Bone marrow (tissue), 2 donors: ENCODE measurements at places on chromosomes 12 and 14.

DNA sequence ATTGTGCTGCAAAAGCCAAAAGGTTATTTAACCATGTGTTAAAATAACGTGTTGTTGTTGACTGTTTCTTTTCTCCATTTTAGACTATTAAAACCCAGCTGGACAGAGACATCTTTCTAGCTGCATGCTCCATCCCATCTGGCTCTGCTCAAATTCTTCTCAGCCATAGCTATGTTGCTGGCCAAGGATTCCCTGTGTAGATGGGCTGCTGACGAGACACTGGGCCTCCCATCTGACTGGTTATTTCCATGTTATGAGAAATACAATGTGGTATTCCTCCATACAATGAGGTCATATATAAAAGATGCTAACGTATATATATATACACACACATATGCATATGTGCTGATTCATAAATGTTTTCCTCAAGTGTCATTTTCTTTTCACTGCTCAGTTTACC, 30.1 kb downstream of the MED13L start:
- DNase-seq, result no peak

- DNase-seq, result no peak
Observed at GRCh38 chr14:61150851-61151250, 130.3 kb downstream of the TMEM30B start.

- no peak for DNase-seq
Observed at GRCh38 chr12:113203852-113204760, 17.2 kb upstream of the TPCN1 start.

DNA sequence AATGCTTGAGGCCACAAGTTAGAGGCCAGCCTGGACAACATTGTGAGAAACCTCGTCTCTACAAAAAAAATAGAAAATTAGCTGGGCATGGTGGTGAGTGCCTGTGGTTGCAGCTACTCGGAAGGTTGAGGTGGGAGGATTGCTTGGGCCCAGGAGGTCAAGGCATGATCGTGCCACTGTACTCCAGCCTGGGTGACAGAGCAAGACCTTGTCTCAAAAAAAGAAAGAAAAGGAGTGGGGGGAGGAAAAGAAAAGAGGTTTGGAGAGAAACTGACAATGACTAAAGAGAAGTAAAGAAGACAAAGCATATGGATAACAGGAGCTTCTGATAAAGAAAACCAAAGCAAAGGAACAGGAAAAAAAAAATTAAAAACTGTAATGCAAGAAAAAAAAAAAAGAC, 37.4 kb upstream of the SELPLG start:
- DNase-seq, result no peak

DNA sequence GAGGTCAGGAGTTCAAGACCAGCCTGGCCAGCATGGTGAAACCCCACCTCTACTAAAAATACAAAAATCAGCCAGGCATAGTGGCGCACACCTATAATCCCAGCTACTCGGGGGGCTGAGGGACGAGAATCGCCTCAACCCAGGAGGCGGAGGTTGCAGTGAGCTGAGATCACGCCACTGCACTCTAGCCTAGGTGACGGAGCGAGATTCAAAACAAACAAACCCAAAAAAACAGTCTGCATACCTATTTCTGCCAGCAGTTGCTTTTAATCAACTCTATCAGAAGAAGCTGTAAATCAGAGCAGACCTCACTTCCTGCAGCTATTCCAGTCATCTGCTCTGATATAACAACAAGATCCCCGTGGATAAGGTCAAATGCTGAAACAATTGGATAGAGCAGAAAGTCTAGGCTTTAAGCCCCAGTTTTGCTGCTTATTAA, 50.5 kb downstream of the LIMA1 start:
- no peak for DNase-seq

- DNase-seq, result no peak
Observed at GRCh38 chr12:39235990-39236767, 206.7 kb downstream of the KIF21A start.

DNA sequence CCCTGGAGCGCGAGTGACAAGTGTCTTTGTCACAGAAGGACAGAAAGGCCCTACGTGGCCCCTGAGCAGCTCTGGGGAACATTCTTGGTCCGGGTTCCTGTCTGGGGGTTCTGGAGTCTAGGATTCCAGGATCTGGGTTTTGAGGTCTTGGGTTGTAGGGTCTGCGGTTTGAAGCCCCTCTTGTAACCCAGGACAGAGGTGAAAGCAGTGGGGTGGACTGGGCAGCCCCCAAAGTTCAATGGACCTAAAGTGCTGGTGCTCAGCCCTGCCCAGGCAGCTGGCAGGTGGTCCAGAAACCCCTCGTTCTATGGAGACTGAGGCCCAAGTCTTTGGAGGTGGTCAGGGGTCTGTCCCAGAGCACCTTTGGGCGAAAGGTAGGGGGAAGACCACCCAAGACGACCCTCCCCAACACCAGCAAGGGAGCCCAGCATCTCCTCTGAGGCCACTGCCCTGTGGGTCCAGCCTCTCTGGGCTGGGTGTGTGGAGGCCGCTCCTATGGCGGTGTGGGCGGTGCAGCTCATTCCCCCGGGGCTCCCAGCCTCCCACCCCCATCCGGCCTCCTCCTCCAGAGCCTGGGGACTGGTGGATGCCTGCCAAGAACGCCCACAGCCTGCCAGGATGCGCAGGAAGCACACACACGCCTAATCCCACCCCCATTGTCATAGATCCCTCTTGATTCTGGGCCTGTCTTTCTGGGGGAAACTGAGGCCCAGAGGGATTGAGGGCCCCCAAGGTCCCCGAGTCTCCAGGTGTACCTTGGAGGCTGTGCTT, 30.2 kb upstream of the ANKRD9 start:
- DNase-seq, result no peak

DNA sequence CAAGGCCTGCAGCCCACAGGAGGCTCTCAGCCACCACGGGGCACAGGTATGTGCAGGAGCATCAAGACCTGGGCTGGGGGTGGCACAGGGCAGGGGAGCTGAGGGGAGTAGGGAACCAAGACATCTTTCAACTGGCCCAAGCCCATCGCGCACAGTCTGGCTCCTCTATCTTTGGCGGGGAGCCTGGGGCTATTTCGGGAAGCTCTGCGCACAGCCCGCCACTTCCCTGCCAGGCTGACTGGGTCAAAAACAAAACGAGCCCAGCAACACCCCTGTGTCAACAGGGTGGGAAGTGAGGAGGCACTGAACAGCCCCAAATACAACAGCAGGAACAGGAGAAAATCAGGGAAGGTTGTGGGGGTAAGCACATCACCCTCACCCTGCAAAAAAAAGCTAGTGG, 83.9 kb downstream of the ARL6IP4 start:
- DNase-seq, result no peak

- no peak for DNase-seq
Observed at GRCh38 chr14:99688629-99689028, 4.5 kb downstream of the CYP46A1 start.

- DNase-seq, result no peak
Observed at GRCh38 chr14:101780390-101780789, 18.9 kb downstream of the PPP2R5C start.

DNA sequence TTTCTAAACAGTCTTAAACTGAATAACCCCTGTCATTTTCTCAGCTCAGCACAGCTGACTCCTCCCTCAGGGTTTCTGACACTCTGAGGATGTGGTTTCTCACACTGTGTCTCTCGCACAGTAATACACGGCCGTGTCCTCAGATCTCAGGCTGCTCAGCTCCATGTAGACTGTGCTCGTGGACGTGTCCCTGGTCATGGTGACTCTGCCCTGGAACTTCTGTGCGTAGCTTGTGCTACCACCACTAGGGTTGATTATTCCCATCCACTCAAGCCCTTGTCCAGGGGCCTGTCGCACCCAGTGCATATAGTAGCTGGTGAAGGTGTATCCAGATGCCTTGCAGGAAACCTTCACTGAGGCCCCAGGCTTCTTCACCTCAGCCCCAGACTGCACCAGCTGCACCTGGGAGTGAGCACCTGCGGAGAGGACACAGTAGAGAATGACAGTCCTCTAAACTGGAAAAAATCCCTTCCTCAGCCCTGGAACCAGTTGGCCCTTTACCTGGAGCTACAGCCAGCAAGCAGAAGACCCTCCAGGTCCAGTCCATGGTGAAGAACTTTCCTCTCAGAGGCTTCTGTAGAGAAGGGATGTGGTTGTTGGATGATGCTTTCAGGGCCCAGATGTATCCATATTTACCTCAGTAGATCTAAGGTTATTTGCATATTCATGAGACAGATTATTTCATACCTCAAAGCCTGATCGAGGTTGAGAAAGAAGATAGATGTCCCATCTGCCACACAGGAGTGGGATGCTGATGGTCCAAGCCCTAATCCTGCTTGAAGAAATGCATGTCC, 984.8 kb downstream of the TMEM121 start:
- no peak for DNase-seq

GRCh38 chr12:11941606-11942337, 129.0 kb upstream of the BCL2L14 start:
- no peak for DNase-seq
